Forelimb muscle (tissue), 1 donor: ENCODE measurements at places on chromosomes 5 and 9. TPM values are rescaled to one million over a fixed set of nuclear protein-coding genes. Genes with fewer than 3 reads are reported as not detected.

The CA9 gene
- 0.87 TPM for polyA plus RNA-seq

The ROPN1L gene
- not detected for polyA plus RNA-seq

The ASB6 gene
- polyA plus RNA-seq, result 11.8 TPM

The CNTNAP3 gene
- polyA plus RNA-seq, result 2.8 TPM

The ACOT12 gene
- polyA plus RNA-seq, result 0.22 TPM

The STK32A gene
- 0.27 TPM for polyA plus RNA-seq

The ACSL6 gene
- polyA plus RNA-seq, result 0.78 TPM

The GABBR2 gene
- 0.82 TPM for polyA plus RNA-seq

The SMIM23 gene
- not detected for polyA plus RNA-seq

The ZNF883 gene
- 4.1 TPM for polyA plus RNA-seq

The IFNE gene
- polyA plus RNA-seq, result not detected

The NEUROG1 gene
- not detected for polyA plus RNA-seq

The ERCC8 gene
- polyA plus RNA-seq, result 14.4 TPM

The FGF1 gene
- 10.6 TPM for polyA plus RNA-seq

The PDE4D gene
- polyA plus RNA-seq, result 40.4 TPM

The C9orf72 gene
- polyA plus RNA-seq, result 11.5 TPM

The FOXD4L5 gene
- polyA plus RNA-seq, result 0.90 TPM

The NTNG2 gene
- 0.25 TPM for polyA plus RNA-seq

The FAXDC2 gene
- polyA plus RNA-seq, result 14.0 TPM

The SHLD3 gene
- 2.4 TPM for polyA plus RNA-seq

The UBE2R2 gene
- polyA plus RNA-seq, result 37.9 TPM

The TEX48 gene
- polyA plus RNA-seq, result not detected

The TAF11L5 gene
- not detected for polyA plus RNA-seq

The IFNB1 gene
- polyA plus RNA-seq, result not detected

The CXXC5 gene
- 82.3 TPM for polyA plus RNA-seq

The SV2C gene
- 0.08 TPM for polyA plus RNA-seq

The STXBP1 gene
- polyA plus RNA-seq, result 13.7 TPM

The TICAM2 gene
- 5.4 TPM for polyA plus RNA-seq

The RGS7BP gene
- 8.9 TPM for polyA plus RNA-seq

The LAMC3 gene
- 1.9 TPM for polyA plus RNA-seq

The FGF18 gene
- polyA plus RNA-seq, result 14.7 TPM

The SNAPC4 gene
- polyA plus RNA-seq, result 5.4 TPM

The OR1L1 gene
- polyA plus RNA-seq, result not detected

The FAM153A gene
- 0.30 TPM for polyA plus RNA-seq

The PCYOX1L gene
- polyA plus RNA-seq, result 9.1 TPM

The GFI1B gene
- 0.39 TPM for polyA plus RNA-seq

The SPINK5 gene
- polyA plus RNA-seq, result not detected

The IFNA21 gene
- not detected for polyA plus RNA-seq

The RAD1 gene
- polyA plus RNA-seq, result 20.1 TPM

The C8G gene
- polyA plus RNA-seq, result 0.32 TPM

The PPP3R2 gene
- polyA plus RNA-seq, result not detected

The C5orf58 gene
- 0.59 TPM for polyA plus RNA-seq

The CARTPT gene
- polyA plus RNA-seq, result not detected
